AG04450 (cell line): ENCODE measurements at places on chromosomes 13 and 19.
A peak's percentile ranks its signal among the peaks of the same experiment; 100 is the strongest.

DNA sequence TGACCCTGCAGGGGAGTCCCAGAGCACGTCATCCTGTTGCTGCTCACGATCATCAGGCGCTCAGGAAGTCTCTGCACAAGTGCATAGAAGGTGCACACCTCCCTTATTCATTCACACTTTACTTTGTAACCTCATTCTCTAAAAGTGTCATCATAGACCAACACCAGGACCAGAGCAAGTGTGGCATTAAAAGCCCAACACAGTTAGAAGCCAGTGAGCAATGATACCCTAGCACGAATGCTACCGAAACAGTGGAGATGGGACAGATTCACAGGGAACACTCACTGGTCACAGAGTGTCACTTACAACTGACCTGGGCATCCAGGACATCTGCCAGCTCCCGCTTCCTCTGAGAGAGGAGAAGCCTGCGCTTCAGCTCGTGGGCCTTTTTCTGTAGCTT lies 17.0 kb downstream of the HAUS8 start:
- no peak for DNase-seq

DNA sequence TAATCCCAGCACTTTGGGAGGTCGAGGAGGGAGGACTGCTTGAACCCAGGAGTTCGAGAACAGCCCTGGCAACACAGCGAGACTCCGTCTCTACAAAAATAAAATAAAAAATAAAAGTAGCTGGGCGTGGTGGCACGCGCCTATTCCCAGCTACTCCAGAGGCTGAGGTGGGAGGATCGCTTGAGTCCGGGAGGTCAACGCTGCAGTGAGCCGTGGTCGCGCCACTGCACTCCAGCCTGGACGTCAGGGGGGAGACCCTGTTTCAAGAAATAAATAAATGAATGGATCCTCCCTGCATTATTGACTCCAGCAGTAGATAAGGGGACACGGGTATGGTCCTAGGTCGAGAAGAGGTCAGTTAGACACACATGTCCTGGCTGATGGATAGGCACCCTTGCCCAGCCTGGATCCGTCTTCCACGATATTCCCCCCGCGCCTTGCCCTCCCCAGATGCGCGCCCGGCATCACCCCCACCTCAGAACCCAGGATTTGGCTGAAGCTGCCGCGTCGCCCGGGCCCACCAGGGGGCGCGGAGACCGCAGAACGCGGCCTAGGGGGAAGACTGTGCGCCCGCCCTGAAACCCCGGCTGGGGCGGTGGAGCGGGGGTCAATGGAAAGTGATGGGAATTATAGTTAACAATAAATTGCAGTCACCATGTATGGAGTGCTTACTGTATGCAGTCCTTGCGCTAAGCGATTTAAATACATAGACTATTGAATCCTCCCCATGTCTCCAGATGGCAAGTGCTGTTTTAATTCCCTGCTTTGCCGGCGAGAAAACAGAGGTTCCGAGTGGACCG lies 2.1 kb upstream of the HOOK2 start:
- no peak for DNase-seq

GRCh38 chr13:36359301-36359950 lies 13.2 kb upstream of the SPART start:
- no peak for DNase-seq

DNA sequence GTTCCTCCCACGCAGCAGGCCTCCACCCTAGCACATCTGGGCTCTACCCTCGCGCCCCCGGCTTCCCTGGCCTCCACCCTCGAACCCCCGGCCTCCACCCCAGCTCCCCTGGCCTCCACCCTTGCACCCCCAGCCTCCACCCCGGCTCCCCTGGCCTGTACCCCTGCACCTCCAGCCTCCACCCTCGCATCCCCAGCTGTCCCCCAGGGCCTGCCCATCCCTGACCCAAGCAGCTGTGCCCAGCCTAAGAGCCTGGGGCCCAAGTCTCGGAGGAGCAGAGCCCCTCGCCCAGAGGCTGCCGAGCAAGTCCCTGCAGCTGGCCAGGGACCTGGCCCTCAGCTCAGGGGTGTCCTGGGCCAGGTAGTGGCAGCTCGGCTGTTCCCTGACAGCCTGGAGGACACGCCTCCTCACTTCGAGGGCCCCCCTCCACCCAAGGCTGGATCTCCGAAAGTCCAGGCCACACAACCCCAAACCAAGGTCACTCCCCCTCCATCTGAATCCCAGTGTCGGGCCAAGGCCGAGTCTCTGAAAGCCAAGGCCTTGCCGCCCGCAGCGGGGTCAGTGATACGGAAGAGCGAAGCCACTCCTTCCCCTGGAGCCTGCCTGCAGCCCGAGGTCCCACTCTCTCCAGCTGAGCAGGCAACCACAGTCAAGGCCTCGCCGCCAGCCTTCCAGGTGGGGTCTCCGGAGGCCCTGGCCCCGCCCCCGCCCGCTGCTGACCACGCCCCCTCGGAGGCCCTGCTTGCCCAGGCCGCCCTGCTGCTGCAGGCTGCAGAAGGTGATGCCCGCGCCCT lies 7.9 kb upstream of the ARHGAP33 start:
- DNase-seq = no peak

DNA sequence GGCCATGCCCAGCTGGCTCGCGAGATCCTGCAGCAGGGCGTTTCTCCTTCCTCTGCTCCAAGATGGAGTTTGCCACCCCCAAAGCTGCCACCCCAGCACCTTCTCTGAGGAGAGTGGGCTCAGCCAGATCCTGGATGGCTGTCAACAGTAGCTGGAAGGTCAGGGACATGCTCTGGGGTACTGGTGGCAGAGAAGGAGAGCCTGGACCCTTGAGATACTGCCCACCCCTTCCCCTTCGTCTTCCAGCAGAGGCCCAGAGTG lies 11.6 kb downstream of the IRGC start:
- DNase-seq = no peak

GRCh38 chr13:113754691-113755090 lies 4.3 kb upstream of the TMEM255B start:
- no peak for DNase-seq

GRCh38 chr19:45780146-45780447 lies 2.2 kb downstream of the DMPK start:
- DNase-seq = no peak

GRCh38 chr19:18225355-18225701 lies 910 bp downstream of the PDE4C start:
- DNase-seq = no peak

DNA sequence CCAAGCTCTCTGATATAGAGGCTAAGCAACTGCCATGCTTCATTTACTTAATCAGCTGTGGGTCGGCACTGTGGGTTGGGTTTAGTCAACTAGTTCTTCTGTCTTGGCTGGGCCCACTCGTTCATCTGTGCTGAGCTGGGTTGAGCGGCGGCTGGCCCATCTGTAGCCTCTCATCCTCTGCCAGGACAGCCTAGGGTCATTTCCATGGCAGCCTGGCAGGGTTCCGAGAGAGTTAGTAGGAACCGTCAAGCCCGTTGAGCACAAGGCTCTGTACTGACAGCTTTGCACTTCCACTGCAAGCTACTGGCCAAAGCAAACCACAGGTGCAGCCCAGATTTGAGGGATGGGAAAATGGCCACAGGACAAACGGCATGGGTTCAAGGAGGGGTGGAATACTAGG lies 6.6 kb upstream of the ZNF835 start:
- DNase-seq = no peak

GRCh38 chr13:63741029-63741813 lies 2325.6 kb upstream of the PCDH20 start:
- no peak for DNase-seq

- DNase-seq = peak; percentile 3
Observed at GRCh38 chr13:72839831-72840426, 58.0 kb downstream of the PIBF1 start.

- peak; percentile 90 for DNase-seq
Observed at GRCh38 chr13:59112221-59112718, 1051.5 kb downstream of the DIAPH3 start.

- no peak for DNase-seq
Observed at GRCh38 chr13:73901324-73902068, 232.7 kb downstream of the KLF12 start.

DNA sequence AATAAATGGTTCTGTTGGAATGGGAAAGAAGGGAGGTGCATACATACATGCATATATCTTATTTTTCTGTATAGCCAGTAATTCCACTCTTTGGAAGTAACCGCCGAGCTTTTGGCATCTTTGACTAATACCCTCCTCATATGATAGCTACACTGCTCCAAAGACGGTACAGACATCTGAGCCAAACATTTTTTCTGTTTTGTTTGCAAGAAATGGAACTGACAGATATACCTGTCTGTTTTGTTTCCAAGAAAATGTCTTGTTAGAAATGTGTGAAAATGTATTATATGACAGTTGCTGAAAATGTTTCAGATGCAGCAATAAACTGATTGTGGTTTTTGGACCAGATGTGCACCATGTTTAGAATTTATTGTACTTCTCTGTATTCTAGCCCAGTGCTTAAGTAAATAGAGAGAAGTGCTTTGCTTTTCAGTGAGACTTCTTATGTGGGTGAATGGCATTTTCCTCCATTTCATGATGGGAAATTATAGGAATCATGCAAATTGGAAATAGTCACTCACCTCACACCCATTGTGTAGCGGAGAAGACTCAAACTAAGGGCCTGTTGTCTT lies 396.9 kb downstream of the KCNRG start:
- no peak for DNase-seq

GRCh38 chr13:114124921-114125320 lies 7.5 kb downstream of the RASA3 start:
- DNase-seq = peak; percentile 58

GRCh38 chr13:27830010-27830409 lies 37.7 kb downstream of the GSX1 start:
- DNase-seq = no peak

DNA sequence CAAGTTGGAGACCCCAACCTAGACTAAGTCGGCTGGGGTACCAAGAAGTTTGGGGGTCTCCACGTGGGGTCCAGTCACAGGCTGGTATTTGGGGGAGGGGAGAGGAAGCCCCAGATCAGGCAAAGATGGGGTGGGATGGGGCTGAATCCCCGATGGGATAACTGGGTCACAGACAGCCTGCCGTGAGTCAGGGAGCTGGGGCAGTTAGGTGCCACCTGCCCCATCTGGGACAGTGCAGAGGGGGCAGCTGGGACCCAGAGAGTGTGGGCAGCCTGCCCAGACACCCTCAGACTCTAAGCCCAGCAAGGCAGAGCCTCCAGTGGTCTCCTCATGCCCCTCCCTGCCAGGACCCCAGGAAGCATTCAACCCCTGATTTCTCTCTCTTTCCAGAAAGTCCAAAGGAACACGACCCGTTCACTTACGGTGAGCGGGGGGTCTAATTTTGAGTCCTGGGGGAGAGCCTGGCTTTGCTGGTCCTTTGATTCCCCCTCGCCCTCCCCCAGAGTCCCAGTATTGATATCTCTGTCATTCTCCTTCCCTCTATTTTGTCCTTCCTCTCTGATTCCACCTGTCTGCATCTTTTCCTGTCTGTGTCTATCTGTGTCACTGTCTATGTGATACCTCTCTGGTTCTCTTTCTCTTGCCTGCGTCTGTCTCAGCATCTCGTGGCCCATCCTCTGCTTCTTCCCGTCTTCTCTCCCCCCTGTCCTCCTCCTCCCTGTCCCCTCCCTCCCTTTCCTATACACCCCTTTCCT lies 1.8 kb downstream of the FXYD1 start:
- no peak for DNase-seq
